ENCODE measurements at places on chromosomes 3 and 15. TPM values are rescaled to one million over a fixed set of nuclear protein-coding genes. Genes with fewer than 3 reads are reported as not detected.
A peak's percentile ranks its signal among the peaks of the same experiment; 100 is the strongest.

Gene STT3B
- total RNA-seq = 131 TPM

DNA sequence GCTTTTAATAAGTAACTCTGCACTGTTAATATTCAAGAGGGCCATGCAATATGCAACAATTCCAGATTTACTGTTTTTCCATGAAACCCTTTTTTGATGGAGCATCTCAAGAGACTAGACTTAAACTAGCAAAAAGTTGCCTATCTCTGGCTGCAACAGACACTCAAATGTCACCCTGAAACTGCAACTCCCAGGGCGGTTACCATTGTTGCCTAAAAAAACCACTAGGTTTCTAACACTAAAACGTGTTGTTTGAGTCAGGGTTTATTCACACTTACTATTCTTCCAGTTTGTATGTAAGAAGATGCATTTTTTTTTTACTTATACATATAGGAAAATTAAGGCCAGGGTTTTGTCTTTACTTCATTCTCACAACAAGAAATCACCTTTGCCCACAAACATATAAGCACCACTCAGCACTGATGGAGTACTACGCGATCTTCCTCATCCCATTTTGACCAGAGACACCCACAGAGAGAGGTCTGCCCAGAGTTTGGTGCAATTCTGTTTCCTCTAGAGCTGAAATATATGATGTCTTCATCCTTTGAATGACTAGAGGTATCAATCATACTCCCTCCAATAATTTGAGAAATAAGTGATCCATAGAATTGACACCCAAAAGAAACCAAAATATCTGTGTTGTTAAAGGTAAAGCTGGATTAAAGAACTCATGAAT is 124.0 kb upstream of the SNTN start:
- DNase-seq = no peak

Gene LRRC31
- not detected for total RNA-seq

Gene FBXO45
- 17.7 TPM for total RNA-seq

Gene ITIH3
- total RNA-seq = not detected

DNA sequence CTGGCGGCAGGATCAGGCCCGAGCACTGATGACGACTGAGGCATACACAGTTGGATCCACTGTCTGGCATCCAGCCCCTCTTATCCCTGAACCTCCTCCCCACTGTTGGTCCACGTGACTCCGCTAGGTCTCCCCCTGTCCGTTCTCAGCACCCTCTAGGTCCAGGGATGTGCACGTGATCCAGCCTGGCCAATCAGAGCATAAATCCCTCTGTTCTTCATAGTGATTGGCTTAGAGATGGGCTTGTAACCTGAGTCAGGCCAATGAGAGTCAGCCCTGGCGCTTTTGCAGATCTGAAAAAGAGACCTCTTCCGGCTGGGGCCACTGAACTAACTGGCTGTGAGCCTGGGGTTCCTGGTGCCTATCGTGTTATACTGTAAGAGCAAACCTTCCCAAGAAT is 20.5 kb upstream of the IQSEC1 start:
- DNase-seq = no peak

GRCh38 chr15:61057376-61057775 is 171.7 kb downstream of the RORA start:
- DNase-seq = no peak

DNA sequence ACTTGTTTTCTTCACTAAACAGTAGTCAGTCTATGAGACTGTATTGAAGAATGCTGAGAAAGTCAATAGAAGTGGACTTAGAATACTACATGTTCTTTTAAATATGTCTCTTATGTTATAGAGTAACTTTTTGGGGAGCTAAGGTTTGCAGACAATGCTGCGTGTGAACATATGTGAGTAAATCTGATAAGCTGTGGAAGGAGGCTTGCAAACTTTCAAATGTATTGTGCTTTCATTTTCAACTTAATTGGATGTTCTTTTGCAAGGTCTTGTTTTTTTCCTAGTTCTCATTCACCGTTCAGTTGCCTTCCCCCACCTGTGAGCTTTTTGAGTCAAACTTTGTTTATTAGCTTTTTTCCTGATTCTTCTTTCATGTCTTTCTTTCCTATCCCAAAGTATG is 176.2 kb downstream of the LPP start:
- no peak for DNase-seq

GRCh38 chr15:91961357-91961756 is 107.8 kb downstream of the SLCO3A1 start:
- DNase-seq = no peak

DNA sequence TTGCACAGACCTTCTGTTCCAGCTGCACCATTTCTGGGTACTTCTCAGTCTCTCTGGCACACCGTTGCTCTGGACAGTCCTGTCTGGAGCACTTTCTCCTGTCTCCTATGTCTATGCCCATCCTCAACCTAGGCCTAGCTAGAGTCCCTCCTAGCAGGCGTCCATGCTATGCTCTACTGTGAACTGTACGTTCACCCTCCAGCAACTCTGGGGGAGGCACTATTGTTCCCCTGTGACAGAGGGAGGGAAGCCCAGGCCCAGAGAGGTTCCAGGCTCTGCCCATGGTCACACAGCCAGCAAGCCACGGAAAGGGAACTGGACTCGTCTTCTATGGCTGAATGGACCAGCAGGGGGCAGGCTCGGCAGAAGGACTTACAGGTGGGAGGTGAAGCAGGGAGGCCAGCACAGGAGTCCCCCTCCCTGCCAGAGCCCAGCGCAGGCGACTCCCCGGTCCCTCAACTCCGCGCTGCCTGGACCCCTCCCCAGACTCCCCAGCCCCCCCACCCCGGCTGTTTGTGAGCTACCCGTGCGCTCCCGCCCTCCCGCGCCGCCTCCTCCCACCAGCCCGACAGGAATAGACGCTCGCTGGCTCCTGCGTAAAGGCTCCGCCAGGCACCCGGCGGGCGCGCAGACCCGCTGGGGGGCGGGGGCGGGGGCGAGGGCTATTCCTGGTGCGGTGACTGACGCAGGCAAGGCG is 1.7 kb upstream of the LINGO1 start:
- peak; percentile 80 for DNase-seq

Gene SETD2
- total RNA-seq = 40.8 TPM

GRCh38 chr15:22735781-22736180 is 50.7 kb upstream of the NIPA1 start:
- DNase-seq = no peak

- no peak for DNase-seq
Observed at GRCh38 chr3:134309987-134310700, 59.5 kb upstream of the RYK start.

Gene RARRES1
- not detected for total RNA-seq

Gene GOLGA6A
- total RNA-seq = not detected

Gene PLAAT1
- not detected for total RNA-seq

DNA sequence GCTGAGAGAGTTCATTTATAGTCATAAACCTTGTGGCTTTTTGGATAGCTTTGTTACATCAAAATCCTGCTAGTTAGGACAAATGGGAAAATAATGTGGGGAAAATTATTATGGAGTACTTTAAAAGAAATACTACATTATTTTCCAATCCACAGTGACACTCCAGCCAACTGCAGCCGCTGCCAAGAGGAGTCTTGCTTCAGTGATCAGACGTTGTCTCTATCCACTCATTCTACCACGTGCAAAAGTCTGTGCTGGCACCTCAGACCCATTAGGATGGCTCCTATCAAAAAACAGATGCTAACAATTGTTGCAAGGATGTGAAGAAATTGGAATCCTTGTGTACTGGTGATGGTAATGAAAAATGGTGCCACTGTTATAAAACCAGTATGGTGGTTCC is 128.6 kb upstream of the IQSEC1 start:
- no peak for DNase-seq

DNA sequence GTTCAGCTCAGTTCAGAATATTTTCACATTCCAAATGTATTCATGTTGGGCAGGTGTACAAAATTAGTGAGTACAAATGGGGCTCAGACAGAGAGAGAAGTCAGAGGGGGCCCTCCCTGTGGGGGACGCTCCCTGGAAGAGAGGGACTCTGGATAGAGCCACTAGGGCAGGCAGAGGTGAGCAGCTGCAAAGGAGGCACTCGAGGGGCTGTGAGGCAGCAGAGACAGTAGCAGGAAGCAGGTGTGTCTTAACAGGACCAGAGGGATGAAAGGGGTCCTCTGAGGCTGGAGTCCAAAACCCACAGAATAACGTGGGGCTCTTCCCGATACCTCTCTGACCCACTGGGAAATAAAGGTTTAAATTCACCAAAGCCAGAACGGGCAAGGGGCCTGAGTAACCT is 127.1 kb downstream of the MEGF11 start:
- DNase-seq = no peak

- DNase-seq = no peak
Observed at GRCh38 chr3:101235048-101235447, 85.3 kb downstream of the IMPG2 start.

GRCh38 chr15:92711457-92711831 is 55.9 kb upstream of the FAM174B start:
- no peak for DNase-seq

- DNase-seq = no peak
Observed at GRCh38 chr15:41562784-41563198, 3.8 kb downstream of the TYRO3 start.

DNA sequence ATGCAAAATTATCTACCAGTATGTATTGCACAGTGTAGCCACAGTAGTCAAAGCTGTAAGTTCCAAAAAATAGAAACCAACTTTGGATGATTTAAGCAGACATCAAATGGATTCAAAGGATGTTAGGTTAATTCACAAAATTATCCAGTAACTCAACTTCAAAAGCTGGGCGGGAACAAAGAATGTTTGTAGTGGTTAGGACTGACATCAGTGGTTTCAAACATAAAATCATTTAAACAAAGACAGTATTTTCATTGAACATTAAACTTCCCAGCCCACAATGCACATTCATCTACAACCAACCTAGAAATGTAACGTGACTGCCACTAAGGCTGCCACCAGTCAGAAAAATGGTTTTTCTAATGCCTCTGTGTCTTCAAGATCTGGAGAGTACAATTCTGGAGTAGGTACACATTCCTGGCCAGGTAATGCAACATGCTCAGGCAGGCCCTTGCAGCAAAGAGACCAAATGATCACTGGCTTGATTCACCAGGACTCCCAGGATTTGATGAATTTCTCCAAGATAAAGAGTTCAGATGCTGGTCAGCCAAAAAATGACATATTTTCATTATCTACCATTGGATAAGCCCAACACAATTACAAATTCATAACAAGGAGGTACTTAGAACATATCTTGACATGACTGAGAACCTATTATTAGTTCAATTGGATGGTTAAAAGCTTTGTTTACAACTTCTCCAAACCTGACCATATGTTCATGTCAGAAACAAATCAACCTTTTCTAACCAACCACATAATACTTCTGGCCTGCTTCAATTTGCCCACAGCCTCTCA is 189.8 kb upstream of the CNTN4 start:
- DNase-seq = no peak

GRCh38 chr3:15654127-15654526 is 52.6 kb downstream of the BTD start:
- no peak for DNase-seq

DNA sequence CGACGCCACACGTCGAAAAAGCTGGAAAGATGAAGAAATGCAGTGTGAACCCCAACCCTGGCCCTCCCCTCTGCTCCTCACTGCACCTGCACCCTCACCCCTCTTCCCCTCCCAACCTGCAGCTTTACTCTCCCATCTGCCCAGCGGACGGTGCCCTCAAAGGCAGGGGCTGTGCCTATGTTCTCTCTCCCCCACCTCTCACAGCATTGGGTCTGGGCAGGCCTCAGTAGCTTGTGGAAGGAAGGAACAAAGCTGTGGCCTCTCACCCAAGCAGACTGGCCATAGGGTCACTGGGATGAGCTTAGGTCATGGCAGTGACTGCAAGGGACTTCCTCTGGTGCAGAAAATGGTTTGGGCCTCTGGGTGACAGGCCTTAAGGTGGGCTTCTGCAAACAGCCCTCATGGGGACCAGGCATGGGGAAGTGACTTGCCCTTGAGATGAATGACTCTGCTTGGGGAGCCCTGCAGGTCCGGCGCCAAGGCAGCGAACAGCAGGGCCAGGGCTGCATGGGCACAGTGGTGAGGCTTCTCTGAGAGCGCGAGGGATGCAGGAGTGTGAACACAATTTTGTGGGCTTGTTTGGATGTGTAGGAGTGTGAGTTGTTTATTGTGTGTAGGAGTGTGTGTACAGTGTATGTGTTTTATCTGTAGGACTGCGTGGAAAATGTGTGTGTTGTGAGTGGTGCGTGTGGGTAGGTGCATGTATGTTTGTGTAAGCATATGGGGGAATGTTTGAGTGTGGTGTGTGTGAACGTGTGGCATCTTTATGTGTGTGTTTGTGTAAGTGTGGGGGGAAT is 29.2 kb downstream of the SRPRB start:
- peak; percentile 41 for DNase-seq

Gene C3orf22
- not detected for total RNA-seq

Gene MST1R
- total RNA-seq = 2.6 TPM

Gene ZIC4
- total RNA-seq = not detected

DNA sequence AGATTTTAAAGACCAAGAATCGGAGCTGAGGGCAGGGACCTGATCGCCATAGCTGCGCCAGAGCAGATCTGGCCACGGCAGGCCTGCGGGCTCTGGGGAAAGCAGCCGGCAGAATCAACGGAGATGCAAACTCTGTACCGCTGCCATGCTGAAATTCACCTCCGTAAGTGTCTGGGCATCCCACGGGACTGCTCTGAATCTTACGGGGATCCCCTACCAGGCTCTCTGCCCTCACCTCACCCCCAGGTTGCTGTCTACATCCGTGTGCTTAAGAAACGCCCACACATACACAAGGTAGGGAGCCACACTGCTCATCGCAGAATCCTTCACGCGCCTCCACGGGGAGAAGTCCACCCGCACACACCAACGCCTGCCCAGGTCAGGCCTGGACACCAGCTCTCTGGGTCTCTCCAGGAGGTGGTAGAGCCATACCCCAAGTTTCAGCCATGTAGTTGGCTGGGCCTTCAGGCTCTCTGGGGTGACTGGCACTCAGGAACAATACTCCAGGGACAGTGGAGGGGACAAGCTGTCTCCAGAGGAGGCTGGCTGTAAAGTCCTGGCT is 33.5 kb downstream of the FAM174B start:
- DNase-seq = no peak

Gene CEP70
- 9.9 TPM for total RNA-seq

GRCh38 chr15:40591389-40591788 is 2.7 kb upstream of the KNL1 start:
- DNase-seq = no peak

Gene ROPN1
- total RNA-seq = not detected
